ENCODE measurements at places on chromosomes 4 and X. TPM values are rescaled to one million over a fixed set of nuclear protein-coding genes. Genes with fewer than 3 reads are reported as not detected.

DNA sequence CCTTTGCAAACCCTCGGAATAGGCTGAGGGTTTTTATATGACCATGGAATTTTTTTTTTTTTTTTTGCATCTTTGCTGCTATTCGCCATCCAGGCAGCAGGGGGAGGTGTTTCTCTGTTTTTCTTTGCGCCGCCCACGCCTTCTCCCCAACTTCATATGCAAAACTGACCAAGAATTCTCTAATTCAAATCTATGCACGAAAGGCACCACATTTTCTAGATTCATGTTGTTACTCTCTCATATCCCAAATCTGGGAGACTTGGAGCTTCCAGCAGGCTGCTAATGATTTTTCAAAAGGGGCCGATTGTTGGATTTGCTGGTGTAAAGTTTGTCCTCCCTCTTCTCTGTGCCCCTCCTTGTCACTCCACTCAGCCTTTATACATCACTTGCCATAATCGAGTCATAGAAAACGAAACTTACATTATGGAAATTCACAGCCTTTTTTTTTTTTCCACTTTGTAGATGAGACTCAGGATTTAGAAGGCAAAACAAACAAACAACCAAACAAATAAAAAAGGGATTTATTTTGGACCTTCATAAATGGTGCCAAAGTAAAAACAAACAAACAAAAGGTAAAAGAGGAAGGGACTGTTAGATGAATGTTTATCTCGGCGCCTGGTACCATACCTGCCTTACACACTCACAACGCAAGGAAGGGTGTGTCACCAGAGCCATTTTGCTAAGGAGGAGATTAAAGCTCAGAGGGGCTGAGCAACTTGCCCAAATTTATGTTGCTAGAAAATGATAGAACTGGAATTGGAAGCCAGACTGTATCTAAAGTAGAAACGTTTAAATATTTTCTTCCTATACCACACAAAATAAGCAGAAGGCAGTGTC lies 29.3 kb upstream of the BOD1L1 start:
- DNase-seq, result peak; percentile 80

DNA sequence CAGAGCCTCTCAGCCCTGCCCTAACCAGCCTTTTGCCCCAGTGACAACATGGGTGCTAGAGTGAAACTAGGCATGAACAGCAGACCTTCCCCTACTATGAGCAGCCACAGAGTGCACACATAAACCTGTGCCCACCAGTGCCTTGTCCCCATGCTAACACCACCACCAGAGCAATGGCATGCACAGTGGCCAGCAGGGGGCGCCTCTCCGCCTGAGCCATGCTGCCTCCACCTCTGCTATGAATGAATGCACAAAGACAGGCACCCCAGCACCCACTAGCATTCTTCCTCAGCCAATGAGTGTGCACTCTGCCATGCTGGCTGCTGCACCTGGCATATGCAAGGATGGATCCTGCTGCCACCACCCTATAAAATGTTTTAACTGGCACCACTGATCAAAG lies 286.9 kb upstream of the FGF16 start:
- peak; percentile 32 for DNase-seq

DNA sequence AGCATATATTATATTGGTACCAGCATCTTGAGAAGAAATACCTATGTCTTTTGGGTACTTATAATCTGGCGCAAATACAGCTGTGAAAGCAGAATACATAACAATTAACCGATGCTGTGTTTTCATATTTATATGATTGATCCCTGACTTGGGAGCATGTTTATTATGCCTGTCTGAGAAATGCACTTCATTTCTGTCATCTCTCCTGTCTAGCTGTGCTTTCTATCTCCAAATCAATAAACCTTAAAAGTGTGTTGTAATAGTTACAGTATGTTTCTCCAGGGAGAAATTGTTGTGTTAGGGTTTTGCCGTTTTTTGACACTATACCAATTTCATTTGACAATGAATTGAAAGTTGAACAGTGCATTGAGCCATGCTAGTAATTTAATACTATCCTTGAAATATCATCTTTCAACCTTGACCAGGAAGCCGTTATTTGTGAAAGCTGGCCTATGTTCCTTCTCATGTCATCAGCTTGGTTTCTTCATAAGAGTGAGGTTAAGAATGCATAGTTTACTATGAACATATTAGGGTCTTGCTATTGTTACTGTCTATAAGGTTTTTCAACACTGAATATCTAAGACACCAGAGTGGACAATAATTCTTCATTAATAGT lies 206.2 kb upstream of the PCDH18 start:
- DNase-seq, result no peak

DNA sequence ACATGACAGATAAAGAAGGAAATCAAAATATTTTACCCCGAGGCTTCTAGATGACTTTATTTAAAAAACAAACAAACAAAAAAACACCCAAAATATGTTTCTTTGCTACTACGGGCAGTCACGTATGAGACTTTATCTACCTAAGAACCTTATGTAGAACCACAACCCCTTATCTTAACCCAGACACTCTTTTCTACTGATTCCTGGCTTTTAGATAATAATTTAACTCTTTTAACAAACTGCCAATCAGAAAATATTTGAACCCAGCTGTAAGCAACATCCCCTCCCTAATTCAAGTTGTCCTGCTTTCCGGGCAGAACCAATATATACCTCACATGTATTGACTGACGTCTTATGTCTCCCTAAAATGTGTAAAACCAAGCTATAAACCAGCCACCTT lies 15.4 kb downstream of the ELOVL6 start:
- DNase-seq, result no peak

Gene SSX3
- not detected for total RNA-seq

GRCh38 chr4:3702561-3703221 lies 63.5 kb upstream of the ADRA2C start:
- DNase-seq, result no peak

DNA sequence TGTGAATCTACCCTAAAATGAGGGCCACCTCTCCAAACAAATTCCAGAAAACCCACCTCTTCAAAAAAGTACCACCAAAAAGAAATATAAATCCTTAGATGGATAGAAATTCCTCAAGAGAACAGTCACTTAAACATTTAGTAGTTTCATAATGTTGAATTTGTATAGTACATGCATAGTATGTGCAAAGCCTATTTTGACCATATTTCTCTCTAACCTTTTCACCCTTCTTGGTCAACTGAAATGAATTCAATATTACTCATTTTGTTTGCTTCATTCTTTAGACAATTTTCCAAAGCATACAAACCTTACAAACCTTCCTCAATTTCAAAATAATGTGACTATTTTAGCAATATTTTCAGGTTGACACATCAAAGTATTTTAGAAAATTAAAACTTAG lies 4.1 kb downstream of the RHOXF1 start:
- DNase-seq, result no peak

- DNase-seq, result no peak
Observed at GRCh38 chrX:21947671-21948070, 7.2 kb downstream of the SMS start.

Gene PPP4R3C
- total RNA-seq, result not detected

DNA sequence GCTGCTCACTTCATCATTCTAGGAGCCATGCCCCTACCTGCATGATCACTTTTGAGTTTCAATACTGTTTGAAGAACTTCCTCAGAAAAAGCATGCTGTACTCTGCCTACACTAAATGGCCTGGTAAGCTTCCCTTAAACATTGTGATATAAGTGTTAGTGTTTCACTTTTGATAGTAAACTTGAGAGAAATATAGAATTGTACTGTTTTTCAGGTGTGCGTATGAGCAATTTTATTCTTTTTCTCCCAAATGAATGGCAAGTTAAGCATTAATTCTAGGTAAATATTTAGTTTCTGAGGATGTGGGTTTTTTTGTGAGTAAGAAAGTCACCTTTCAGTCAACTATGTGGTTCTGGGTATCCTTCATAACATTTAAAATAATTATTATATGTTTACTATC lies 484.5 kb downstream of the IL15 start:
- no peak for DNase-seq

DNA sequence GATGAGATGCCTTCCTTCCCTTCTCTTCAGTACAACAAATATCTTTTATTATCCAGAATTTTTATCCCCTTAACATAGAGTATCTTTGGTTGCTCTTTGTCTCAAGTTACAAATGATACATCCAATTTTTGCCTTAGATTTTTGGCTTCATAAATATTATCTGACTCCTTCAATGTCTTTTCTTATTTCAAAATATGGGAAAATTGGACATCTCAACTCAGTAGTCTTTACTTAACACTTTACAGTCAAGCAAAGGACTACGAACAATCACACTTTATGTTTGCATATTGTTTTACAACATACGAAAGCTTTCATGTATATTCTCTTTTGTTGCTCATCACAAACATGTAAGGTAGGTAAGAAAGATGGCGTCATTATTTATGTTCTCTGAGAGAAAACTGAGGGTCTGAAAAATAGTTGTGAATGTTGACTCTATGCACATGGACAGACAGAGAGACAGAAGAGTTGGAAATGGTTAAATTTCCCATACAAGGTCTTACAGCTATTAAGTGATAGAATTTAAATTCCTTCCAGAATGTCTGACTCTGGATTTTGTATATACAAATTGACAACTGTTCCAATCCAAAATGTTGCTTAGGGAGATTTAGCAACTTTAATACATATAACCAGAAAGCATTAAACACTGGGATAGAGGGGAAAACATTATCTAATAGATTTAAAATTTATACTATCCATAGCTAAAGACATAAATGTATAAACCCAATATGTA lies 29.4 kb downstream of the DCHS2 start:
- no peak for DNase-seq

Gene POLN
- total RNA-seq, result 1.3 TPM

DNA sequence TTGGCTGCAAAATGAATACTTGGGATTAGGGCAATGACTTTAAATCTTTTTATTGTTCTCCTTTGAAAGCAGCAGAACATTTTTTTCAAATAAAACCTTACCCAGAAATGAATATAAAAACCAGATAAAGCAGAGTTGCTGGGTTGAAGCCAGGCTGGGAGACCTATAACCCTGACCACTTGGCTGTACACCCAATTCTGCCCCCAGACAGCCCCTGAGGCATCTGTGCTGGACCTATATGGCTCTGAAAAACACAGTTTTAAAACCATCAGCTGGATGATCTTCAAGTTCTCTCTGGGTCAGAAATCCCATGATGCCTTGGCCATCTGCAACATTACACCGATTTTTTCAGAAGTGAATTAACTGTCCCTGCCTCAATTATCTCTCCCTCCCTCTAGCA lies 23.7 kb upstream of the GLRA2 start:
- no peak for DNase-seq

DNA sequence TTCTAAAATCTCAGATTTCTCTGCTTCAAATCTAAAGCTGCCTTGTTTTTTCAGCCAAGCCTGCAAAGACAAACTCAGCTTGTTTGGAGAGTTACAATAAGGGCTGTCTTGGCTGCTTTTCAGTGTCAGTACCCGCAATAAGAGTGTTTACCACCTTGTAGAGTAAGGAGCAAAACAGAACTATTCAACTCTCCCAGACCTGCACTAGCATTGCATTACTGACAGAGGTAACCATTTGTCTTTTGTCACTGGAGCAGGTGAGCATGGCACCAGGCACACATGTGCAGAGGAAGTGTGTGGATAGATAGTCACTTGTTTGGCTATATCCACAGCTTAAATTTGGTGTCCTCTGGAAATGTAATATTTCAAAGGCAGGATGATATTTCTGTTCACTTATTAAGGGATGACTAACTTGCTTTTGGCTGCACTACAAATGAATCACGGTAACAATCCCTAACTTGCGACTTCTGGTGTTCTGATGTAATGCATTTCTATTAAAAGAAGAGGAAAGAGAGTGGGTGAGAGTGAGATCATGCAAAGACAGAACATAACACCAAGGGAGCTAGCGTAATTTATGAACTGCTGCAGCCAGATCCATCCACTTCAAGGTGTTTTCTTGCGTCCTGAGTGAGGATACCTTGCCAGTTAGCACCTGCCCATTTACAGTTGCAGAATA lies 38.6 kb downstream of the PTCHD1 start:
- no peak for DNase-seq

GRCh38 chr4:58739275-58739674 lies 1629.1 kb upstream of the IGFBP7 start:
- DNase-seq, result no peak

DNA sequence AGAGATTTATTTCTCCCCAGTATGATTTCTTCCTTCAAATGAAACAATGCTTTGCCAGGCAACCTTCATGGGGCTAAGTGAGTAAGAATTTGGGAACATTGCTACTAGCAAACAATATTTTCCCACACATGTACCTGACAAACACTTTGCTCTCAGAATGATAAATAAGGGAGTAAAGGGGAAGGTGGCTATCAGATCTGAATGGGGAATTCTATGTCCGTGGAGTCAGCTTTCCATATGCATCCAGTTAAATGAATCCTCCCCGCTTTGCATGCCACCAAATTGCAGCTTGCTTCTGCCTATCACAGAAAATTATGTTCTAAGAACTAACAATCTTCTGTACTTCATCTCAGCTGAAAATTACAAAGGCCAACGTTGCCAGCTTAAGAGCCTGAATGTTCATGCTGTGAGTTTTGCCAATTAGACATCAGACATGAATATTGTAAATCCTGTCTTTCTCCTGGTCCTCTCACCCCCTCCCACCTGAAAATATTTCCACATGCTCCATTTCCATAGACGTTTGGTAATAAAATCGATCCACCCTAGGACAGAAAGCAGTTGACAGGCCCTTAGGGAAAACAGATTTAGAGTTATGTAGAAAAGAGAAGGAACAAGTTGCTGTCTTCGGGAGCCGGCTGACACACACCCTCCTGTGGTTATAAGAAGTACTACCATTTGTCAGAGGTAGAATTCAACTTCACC lies 6.3 kb downstream of the MEPE start:
- DNase-seq, result peak; percentile 22

DNA sequence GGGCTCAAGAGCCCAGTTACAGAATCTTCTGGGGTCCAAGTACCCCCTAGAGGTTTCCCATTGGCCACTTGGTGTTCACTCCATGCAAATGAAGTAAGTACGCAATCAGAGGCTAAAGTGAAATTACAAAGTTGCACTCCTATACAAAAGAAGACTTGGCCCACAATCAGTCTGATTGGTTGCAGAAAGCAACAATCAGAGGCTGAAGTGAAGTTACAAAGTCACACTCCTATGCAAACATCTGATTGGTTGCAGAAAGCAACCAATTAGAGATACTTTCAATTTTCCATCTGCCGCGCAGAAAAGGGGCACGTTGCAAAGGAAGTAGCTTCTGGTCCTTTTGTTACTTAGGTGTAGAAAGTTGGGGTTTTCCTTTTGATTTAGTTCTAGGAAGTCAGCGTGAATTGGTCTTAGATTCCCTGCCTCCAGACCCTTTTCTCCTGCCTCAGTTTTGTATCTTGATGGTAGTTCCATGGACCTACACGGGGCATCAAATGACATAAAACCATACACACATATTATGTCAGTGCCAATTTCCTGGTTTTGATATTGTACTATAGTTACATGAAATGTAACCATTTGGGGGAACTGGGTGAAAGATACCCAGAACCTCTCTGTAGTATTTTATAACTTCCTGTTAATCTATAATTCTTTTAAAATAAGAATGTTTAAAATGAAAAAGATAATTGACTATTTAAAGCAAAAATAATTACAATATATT lies 12.4 kb upstream of the PIN4 start:
- DNase-seq, result peak; percentile 30
